Fibroblast of gingiva (primary cell): ENCODE measurements at places on chromosomes 6 and 20.

- DNase-seq = no peak
These were observed 260.0 kb upstream of the SUPT3H start for GRCh38 chr6:45637611-45638257.

DNA sequence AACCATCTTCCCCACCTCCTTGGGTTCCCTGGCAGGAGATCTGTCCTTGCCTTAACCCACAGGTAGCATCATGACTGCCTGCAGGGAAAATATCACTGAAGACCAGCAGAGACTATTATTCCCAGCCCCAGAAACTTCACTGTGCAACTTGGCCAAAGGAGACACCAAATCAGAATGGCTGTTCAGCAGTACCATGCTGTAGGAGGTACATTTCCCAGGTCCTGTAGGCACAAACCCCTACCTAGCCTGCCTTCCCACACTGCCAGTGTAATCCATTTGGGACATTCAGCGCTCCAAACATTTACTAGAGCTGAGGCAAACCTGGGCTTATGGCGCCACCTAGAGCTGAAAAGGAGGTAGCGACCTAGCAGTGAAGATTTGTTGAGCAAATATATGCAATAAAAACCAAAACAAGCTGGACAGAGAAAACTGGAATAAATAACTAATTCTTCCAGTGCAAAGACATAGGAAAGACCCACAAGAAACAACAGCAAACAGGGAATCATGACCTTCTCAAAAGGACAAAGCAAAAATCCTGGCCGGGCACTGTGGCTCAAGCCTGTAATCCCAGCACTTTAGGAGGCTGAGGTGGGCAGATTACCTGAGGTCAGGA lies 60.3 kb downstream of the VTA1 start:
- DNase-seq = peak; percentile 49

GRCh38 chr6:155232848-155233247 lies 31.0 kb upstream of the CLDN20 start:
- DNase-seq = no peak

- no peak for DNase-seq
These were observed 110.2 kb downstream of the PHF3 start for GRCh38 chr6:63745784-63746183.

DNA sequence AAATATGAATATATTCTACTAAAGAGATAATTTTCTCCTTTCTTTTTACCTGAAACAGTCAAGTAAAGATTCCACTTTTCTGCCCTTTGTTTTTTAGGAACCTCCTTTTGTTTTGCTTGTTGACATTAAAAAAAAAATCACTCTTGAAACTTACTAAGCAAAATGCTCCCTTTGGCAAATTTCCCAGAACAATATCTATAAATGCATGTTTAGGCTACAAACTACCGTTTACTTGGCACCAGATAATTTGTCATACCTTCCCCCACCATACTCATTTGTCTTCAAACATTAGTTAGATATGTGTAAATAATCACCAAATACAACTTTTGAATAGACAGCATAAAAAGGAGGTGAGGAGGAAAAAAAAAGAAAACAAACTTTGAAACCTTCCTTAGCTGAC lies 604.7 kb downstream of the RFPL4B start:
- DNase-seq = no peak

- peak; percentile 21 for DNase-seq
These were observed 68.6 kb downstream of the TENT5A start for GRCh38 chr6:81683912-81684311.

DNA sequence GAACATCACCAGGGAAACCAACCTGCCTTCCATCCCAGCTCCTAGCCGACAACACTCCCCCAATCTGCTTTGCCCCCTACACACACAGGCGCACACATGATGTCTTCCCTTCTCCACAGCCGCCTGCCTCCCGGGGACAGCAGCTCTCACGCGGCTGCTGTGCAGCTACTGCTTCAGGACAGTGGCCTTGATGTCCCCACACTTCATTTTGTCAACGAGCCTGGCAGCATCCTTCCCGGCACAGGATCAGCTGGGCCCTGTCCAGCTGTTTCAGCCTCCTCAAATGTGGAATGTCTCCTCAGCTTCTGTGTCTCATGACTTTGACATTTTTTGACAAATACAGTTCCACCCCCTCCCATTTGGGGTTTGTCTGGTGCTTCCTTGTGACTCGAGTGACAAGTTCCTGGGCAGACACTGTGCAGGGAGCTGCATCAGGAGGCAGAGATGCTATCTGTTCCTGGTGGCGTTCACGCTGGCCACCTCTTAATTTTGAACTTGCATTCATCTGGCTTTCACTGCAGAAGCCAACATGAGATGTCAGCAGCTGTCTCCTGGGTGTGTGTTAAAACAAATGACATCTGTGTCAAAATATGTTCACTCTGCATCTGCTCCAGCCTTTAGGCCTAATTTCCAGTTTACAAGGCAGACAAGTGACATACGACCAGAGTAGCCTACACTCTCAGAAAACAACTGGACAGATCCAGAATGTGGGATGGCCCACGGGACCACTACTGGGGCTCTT lies 57.2 kb downstream of the GINS1 start:
- DNase-seq = no peak

DNA sequence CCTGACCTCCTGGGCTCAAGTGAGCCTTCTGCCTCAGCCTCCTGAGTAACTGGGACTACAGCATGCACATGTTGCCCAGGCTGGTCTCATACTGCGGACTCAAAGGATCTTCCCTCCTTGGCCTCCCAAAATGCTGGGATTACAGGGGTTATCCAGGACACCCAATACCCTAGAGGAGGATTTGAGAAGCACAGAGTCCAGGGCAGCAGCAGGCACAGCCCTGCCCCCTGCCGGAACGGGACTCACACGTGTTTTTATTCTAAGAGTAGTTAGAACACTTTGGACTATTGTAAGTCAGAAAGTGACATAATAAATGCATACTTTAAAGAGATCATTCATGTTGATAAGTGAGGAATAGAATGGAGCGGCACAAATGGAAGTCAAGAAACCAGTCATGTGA lies 80.2 kb downstream of the C6orf118 start:
- DNase-seq = no peak

- DNase-seq = no peak
These were observed 2.8 kb downstream of the SLC12A5 start for GRCh38 chr20:46031701-46032254.

DNA sequence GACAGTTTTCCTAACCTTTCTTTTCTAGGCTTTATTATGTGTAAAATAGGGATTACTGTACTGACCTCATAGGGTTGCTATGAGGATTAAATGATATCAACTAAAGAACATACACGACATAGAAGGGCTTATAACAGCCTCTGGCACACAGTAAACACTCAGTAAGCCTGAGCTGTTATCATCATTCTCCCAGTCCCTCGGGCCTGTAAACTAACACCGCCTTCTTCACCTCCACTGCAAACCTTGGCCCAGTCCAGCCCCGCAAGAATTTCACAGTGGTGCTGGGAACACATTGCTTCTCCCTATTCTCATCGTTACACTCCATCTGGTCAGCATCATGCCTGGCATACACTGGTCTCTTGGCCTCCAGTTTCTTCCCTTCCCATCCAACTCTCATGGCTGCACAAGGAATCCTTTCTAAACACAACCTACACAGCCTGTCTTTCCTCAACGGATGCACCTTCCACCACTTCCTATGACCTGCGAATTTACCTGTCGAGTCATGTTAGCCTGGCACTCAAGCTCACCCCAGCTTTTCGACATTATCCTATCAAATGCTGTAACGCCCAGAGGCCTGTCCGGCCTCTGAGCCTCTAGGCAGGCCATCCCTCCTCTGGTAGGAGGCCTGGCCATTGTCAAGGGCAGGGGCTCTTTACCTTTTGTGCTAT lies 92.1 kb downstream of the FYN start:
- peak; percentile 83 for DNase-seq

GRCh38 chr6:10146715-10147451 lies 268.0 kb downstream of the TFAP2A start:
- DNase-seq = peak; percentile 44

- DNase-seq = peak; percentile 73
These were observed at the start of gene SLC35B2 for GRCh38 chr6:44257025-44257752. Gene SLC35B2, minus strand, starts transcription at chr6:44257528. Its CDS starts 118 bp downstream, at chr6:44257410.

DNA sequence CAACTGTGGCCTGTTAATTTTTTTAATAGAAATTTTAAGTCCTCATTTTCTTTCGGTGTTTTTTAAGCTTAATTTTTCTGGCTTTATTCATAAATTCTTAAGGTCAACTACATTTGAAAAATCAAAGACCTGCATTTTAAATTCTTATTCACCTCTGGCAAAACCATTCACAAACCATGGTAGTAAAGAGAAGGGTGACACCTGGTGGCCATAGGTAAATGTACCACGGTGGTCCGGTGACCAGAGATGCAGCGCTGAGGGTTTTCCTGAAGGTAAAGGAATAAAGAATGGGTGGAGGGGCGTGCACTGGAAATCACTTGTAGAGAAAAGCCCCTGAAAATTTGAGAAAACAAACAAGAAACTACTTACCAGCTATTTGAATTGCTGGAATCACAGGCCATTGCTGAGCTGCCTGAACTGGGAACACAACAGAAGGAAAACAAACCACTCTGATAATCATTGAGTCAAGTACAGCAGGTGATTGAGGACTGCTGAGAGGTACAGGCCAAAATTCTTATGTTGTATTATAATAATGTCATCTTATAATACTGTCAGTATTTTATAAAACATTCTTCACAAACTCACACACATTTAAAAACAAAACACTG lies 10.1 kb downstream of the HFE start:
- peak; percentile 45 for DNase-seq

DNA sequence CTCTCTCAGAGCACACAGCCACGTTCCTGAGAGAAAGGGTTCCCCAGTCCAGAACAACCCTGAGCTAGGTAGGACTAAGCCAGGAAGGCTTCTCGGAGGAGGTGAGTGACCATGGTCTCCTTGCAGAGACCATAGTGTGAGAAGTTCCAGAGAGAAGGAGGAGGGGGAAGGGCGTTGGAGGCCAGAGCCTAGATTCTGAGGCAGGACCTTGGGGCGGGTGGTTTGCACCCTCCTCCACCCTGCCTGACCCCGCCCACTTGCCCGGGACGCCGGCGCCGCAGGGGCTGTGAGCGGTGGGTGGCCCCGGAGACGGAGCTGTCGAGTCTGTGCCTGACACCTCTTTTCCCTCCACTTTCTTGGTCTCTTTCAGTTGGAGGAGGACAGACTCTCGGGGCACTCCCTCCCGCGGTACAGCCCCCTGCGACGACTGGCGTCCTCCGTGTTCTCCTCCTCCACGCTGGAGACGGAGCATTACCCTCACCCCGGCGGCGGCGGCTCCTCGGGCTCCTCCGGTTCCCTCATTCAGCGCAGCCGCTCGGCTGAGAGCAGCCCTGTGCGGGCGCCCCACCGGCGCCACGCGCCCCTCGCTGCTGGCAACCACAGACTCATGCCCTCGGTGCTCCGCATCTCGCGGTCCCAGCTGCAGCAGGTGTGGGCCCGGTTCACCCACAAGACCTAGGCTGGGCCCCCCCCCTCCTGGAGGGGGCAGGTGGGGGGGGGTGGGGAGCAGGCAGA lies 26.2 kb downstream of the TTBK1 start:
- no peak for DNase-seq

- no peak for DNase-seq
These were observed 22.6 kb downstream of the KCNK15 start for GRCh38 chr20:44768256-44768655.

- no peak for DNase-seq
These were observed 521.0 kb upstream of the ARID1B start for GRCh38 chr6:156256161-156256560.

GRCh38 chr6:4313044-4313686 lies 177.8 kb upstream of the ECI2 start:
- DNase-seq = peak; percentile 95

- no peak for DNase-seq
These were observed 246.0 kb upstream of the FLRT3 start for GRCh38 chr20:14583413-14583812.

DNA sequence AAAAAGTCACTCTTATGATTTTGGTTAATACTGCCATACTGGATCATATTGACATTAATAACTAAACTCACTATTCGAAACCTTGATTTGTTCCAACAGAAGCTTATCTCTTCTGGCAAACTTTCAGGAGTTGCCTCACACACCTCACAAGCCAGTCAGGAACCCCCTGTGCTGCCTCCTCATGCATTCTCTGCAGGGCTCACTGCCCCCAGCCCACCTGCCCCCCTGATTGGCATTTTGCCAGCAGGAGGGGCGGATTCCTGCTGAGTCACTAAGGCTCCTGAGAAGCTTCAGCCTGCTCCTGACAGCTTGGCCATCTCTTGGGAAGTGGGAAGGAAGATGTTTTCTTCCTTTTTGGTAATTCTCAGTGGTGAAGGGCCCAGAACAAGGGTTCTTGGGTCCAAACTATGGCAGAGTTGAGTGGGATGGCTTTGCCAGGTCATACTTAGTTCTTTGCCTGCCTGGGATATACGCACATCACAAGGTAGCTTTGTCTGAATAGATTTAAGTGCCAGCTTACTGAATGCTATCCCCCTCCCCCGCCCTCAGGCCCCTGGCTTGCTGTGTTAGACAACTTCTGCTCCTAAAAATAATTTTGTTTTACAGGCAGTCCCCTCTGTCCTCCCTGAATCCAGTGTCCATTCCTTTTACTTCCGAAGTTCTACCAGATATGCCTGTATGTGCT lies 31.4 kb downstream of the SLC35F1 start:
- DNase-seq = no peak

GRCh38 chr20:42795111-42795695 lies 394.5 kb downstream of the PTPRT start:
- no peak for DNase-seq

DNA sequence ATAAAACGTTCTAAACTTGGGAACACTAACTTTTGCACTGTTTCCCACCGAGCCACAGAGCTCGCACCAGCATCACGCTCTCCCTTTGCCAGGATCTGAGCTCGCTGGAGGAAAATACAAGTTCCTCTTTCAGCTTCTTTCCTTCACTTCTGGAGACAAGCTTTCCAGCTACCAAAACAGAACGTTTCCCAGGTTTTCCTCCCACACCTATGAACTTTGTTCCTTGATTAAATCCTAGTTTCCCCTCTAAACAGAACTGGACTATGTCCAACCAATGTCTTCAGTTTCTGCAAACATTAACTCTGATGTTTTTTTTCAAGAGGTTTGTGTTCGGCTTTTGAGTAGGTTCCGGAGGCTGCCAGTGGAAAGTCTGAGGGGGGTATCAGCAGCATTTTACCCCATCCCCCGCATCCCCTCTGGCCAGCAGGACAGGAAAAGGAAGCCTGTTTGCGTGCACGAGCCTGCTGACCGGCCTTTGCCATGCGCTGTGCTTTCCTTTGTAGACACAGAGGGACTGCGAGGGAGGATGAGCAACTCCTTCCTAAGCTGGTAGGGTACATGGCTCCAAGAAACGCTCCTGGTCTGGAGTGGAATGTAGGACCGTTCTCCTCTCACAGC lies 135.5 kb downstream of the LY86 start:
- DNase-seq = peak; percentile 20

DNA sequence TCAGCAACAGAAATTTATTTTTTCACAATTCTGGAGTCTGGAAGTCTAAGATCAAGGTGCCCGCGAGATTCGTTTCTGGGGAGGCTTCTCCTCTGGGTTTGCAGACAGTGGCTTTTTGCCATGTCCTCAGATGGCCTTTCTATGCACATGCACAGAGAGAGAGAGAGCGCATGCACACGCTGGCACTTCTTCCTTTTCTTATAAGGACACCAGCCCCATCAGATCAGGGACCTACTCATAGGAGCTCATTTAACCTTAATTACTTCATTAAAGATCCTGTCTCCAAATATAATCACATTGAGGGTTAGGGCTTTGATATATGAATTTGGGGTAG lies 260.7 kb upstream of the PLCB4 start:
- no peak for DNase-seq

GRCh38 chr6:134363323-134364039 lies 45.6 kb upstream of the SGK1 start:
- no peak for DNase-seq
